Omental fat pad (tissue), 4 donors: ENCODE measurements at places on chromosomes 12 and 14. TPM values are rescaled to one million over a fixed set of nuclear protein-coding genes. Genes with fewer than 3 reads are reported as not detected.

TESPA1 gene
- total RNA-seq, result 1.3 TPM

LRTM2 gene
- total RNA-seq, result not detected

DPY19L2 gene
- 28.4 TPM for total RNA-seq

VRK1 gene
- 7.1 TPM for total RNA-seq

ERO1A gene
- 32.5 TPM for total RNA-seq

CARMIL3 gene
- total RNA-seq, result 0.72 TPM

TAS2R30 gene
- total RNA-seq, result 17.8 TPM

TMCC3 gene
- total RNA-seq, result 9.2 TPM

SELPLG gene
- total RNA-seq, result 17.5 TPM

CLEC4D gene
- 1.1 TPM for total RNA-seq

IFI27 gene
- 325 TPM for total RNA-seq

FAM222A gene
- 0.94 TPM for total RNA-seq

CKB gene
- 258 TPM for total RNA-seq

LEMD3 gene
- total RNA-seq, result 36.6 TPM

RPGRIP1 gene
- 0.79 TPM for total RNA-seq

CPNE6 gene
- total RNA-seq, result not detected

TRIM9 gene
- 4.1 TPM for total RNA-seq

RD3L gene
- not detected for total RNA-seq

MGP gene
- 836 TPM for total RNA-seq

IRAK3 gene
- total RNA-seq, result 88.8 TPM

FRS2 gene
- total RNA-seq, result 46.2 TPM

PDZRN4 gene
- 1.4 TPM for total RNA-seq

DEGS2 gene
- total RNA-seq, result not detected
